ENCODE measurements at places on chromosomes 5 and 9.

- no peak for DNase-seq
These were observed 165.0 kb upstream of the HMHB1 start for GRCh38 chr5:143646961-143647360.

DNA sequence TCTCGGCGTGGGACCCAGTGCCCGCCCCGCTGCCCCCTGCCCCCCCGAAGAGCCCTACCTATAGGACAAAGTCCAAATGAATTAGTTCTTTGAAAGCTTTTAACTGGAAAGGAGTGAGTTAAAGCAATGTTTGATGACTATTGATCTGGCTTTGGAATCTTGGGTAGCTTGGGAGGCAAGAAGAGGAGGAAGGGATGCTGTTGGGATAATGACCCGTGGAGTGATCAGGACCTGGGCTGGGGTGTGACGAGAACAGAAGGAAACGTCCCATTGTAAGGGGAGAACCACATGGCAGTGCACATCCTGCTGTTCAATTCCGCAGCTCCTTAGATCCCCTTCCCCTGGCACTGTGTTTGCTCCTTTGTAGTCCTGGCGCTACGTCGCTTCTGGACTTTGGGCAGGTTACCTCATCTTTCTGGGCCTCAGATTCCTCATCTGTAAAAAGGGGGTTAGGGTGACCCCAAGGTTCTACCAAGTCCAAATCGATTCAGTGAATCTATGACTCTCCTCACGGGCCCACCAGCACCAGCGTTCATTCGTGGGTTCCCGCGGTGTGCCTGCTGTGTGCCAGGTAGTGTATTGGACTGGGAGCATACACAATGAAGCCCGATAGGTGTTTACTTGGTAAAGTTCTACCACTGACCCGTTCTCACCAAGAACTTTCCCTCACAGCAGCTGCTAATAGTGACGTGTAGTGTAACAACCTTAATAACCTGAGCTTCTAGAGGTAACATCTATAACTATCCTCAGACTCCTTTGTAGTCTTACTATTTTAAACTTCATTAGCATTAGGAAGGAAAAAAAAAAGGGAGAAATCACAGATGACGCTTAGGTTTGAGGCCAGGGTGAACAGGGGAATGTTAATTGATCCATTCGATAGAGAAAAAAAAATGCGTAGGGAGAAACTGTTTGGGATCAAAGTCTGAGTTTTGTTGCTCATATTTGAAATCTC is 1.1 kb upstream of the NADK2 start:
- peak; percentile 1 for DNase-seq

GRCh38 chr5:128378196-128378595 is 159.8 kb downstream of the FBN2 start:
- no peak for DNase-seq

GRCh38 chr9:73153793-73154227 is 2.1 kb downstream of the ANXA1 start:
- no peak for DNase-seq

DNA sequence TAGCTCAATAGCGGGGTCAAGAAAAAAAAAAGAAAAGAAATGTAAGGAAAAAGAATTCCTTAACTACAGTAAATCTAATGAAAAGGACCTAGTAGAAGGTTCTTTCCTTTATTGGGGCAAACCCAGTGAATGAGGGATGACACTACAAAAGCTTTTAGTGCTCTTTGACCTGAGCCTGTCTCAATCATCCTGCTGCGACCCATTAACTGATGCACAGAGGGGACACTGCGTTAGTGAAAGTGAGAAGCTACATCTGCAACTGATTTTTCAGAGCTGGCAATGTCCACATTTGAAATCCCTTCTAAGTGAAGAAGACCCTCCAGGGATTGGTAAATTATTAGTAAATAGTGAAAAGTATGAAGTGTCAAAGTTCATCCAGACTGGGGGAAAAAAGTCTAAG is 101.1 kb downstream of the OTULIN start:
- DNase-seq: no peak

DNA sequence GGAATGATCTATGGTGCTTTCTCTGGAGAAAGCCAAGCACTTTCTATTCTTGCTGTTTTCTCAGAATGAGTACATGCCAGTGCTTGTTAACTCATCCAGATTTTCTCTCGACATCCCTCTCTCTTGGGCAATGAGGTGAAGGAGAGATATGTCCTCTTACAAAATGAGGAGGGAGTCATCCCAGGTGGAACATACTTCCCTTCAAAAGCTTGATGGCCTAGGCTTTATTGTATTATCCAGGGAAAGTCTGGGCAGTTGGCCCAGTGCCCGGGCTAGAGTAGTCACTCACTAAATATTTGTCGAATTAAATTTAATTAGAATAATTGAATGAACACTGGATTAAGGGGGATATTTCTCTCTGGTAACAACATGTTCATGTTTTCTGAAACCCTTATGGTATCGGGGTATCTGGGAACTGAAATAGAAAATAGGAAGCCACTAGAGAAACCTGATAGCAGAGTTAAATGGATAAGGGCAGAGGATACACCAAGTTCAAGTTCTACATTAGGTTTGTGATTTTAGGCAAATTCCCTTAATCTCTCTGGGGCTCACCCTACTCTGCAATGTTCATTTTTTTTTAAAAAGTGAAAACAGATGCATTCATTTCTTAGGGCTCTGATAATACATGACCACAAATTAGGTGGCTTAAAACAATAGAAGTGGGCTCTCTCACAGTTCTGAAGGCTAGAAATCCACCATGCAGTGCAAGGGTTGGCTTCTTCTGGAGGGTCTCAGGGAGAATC is 99.6 kb downstream of the LIFR start:
- no peak for DNase-seq

DNA sequence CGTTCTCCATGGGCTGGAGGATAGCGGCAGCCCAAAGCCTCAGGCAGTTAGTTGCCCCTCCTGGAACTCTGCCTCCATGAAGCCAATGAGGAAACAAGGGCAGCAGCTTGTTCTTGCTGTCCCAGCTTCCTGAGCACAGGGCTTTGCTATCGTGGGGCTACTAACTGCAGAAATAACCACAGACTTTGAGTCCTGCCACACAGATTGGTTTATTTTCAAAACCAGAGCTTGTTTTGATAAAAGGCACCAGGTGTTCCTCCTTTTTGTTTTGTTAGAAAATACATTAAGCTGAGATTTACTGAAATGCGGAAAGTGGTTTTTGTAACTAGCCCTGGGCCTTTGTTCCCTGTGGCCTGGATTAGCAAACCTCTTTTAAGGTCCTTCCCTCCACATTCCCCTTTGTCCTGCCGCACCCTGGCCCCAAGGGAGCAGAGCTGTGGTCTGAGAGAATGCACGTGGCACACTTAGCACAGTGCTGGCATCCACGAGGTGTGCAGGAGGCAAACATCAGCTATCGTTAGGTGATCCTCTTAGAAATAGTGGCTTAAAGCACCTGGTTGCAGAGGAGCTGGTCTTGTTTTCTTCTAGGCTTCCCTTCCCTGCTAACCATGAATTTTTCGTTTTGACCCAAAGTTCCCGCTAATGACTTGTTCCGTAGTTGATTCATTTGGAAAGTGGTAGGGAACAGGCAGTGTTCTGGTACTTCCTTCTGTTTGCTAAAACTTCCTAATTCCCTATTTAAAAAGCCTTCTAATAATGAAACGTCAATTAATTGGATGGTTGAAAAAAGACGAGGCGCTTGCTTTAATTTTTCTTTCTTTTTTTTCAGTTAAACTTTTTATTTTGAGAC is 21.5 kb downstream of the MVB12B start:
- DNase-seq: no peak

DNA sequence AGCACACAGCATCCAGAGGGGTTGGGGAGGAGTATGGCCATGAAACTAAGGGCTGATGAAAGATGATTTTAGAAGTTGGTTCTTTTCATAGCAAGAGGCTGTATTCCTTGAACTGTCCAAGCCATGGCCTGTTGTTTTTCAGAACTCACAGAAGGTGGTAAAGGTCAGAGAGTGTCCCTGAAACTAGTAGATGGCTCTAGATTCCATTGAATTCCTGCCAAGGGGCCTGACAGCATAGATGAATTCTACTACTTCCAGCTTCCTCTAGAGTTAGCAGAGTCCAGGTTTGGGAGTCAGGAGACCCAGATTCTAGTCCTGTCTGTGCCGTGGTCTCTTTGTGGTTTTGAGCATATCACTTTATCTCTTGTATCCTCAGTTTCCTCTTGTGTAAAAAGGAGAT is 101.6 kb downstream of the GRIA1 start:
- DNase-seq: no peak

GRCh38 chr5:166672431-166672830 is 1619.0 kb upstream of the WWC1 start:
- no peak for DNase-seq

GRCh38 chr5:115962565-115963402 is 509 bp downstream of the LVRN start:
- DNase-seq: no peak

DNA sequence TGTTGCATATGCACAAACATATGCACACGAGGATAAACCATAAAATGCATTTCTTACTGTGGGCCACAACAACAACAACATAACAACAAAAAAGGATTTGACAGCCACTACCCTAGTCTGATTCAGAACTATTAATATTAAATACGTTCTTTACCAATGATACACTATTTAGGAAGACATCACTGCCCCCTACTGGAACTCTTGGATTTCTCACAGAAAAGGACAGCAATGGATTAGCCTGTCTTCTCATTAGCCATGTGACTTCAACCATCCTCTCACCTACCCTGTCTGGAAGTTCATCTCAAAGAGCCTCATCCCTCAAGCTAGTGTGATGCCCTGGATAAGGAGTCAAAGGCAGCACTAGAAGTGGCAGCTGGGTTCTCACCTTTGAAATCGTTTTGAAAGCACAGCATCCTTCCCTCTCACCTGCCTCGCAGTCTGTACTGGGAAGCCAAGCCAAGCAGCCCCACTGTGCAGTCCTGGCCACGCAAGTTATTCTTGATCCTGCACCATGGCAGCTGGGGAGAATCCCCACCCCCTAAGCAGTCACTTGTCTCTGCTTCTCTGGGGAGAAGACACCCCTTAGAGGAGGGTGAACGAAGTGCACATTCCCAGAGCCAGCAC is 64.6 kb downstream of the SH3TC2 start:
- no peak for DNase-seq

DNA sequence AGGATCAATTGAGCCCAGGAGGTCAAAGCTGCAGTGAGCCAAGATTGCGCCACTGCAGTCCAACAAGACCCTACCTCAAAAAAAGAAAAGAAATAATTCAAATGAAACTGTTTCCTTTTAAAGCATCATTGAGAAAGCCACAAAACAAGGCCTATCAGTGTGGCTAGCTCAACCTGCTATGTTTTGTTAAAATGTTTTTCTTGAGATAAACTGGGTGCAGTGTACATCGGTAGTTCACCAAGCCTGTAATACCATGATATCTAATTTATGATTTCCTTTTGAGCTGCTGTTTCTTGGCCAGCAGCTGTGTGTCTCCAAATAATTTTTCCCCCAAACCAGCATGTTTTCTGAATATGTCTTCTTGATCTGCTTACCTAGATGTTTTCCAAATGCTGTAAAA is 97.3 kb upstream of the GOLGA1 start:
- DNase-seq: no peak

DNA sequence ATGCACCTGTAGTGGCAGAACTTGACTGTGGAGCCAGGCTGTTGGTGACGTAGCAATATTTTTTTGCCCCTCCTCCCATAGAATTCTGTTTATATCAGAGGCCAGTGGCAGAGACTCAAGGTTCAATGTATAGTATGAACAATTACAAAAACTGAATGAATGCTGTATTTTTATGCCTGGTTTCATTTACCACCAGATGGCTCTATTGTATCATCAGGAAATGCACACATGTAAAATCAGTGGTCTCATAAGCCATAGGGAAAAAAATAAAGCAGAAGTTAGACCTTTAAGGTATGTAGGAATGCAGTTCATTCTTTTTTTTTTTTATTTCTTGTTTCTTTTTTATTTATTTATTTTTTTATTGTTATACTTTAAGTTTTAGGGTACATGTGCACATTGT is 43.6 kb downstream of the CCDC192 start:
- DNase-seq: no peak

- no peak for DNase-seq
These were observed 29.5 kb upstream of the SMU1 start for GRCh38 chr9:33105959-33106358.

DNA sequence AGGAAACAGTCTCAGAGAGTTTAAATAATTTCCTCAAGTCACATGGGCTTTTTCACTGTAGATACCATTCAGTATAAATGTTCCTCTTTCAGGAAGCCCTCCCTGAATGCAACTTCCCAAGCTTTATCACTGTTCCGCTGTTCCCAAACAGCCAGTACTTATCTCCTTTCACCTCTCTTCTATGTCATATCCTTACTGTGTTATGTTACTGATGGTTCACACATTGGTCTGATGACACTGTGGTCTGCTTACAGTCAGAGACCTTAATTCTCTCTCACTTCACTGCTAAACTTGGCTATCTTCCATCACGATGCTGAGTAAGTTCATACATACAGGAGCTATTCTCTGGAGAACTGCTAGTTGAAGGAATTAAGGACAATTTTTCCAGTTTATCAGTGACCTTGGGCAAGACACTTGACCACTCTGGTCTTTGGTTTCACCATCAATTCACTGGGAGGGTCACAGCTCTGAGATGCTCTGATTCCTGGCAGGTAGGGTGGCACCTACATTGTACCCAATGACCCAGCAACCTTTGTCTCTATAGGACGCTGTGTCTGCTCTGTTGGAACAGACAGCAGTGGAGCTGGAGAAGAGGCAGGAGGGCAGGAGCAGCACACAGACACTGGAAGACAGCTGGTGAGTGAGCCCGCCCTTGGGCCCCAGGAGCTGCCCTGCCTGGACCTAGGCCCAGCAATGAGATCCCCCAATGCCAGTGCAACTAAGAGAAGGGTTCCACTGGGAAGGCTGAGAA is 42.1 kb upstream of the RARS1 start:
- DNase-seq: no peak

- DNase-seq: no peak
These were observed 549.1 kb upstream of the CCNG1 start for GRCh38 chr5:162888268-162888667.

DNA sequence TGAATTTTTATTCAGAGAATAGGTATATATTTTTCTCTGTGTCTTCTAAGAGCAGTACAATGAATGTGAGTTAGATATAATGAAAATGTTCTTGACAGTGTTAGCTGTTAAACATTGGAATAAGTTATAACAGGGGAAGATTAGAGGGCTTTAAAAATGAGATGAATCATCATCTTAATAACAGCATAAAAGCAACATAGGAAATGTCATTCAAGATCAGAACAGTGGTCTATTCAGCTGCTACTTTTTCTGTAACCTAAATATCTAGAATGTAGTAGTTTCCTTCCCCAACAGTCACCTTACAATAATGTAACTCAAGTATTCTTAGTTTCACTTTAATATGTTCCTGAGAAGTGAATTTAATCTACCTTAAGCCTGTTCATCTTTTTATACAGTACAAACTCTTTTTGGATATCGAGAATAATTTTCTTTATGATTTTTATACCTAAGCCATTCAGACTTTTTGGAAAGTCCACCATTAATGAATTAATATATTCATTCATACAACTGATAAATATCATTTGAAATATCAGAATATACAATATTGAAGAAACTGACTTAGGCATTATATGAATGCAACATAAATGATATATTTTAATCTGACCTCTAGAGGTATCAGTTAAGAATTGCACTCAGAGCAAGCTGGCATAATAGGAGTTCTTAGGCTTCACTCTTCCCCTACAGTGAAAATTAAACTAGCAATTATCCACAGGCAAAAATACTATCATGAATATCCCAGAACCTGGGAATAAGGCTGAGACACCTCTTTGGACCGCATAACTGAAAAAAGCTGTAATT is 66.1 kb upstream of the EDIL3 start:
- DNase-seq: no peak

- DNase-seq: no peak
These were observed 282.8 kb upstream of the C9orf72 start for GRCh38 chr9:27856054-27856453.

- no peak for DNase-seq
These were observed 272.5 kb downstream of the EPB41L4A start for GRCh38 chr5:112146323-112147226.
